SK-N-SH (cell line): ENCODE measurements at places on chromosomes 3 and 15.

DNA sequence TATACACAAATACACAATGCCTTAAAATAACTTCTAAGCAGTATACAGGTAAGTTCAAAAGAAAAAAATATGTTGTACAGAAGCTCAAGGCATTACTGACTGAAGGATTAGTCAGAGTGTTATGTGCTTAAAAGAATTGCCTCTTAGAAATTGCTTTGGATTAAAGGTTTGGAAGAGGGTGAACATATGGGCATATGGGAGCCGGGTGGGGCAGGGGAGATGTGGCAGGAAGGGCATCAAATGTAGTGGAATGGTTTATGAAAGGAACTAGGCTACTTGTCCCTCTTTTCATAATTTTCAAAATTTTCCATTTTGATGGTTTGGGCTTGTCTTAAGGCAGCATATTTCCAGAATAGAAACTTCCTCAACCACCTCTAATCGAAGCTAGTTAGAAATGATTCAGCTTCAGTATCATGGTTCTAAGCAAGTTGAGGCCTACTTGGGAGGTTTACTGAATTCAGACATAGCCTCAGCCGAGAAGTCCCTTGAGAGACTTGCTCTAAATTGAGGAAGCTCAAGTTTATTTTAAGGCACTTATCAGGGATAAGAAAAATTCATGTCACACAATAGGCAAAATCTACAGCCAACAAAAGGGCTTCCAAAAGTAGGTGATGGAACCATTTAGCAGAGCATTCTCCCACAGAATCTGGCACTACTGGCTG, 10.1 kb upstream of the GOLGB1 start:
- no peak for DNase-seq

GRCh38 chr3:151562891-151563290, 102.0 kb upstream of the IGSF10 start:
- DNase-seq, result no peak

DNA sequence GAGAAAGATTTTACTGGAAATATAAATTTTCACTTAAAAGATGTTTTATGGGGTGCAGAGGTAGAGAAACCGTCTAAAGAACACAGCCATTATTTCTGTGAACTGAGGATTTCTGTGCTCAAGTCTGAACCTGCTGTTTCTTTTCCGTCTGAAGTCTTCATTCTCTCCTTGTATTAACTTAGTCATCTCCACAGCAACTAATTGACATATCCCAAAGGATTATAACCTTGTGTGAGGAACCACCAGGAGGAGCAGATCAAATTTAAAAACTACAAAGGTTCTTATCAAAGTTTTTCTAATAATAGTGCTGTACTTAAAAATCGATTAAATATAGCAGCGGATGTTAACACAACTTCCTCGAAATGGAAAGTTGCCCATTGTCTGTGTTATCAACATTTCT, 31.1 kb upstream of the ICE2 start:
- no peak for DNase-seq

DNA sequence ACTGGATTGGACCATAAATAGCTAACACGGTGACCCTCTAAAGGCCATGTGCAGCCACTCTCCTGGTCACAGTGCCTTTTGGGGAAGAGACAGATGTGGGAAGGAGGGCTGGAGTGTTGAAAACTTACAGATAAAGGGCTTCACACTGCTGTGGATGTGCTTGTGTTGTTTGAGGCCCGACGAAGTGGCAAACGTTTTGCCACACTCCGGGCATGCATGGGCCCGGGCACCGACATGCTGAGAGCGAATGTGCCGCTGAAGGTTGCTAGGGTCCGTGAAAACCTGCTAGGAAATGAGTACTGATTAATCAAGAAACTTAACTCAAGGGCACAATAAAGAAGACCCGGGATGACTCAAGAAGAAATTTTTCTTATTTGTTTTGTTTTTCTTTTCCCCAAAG, 542.6 kb downstream of the MECOM start:
- DNase-seq, result no peak

DNA sequence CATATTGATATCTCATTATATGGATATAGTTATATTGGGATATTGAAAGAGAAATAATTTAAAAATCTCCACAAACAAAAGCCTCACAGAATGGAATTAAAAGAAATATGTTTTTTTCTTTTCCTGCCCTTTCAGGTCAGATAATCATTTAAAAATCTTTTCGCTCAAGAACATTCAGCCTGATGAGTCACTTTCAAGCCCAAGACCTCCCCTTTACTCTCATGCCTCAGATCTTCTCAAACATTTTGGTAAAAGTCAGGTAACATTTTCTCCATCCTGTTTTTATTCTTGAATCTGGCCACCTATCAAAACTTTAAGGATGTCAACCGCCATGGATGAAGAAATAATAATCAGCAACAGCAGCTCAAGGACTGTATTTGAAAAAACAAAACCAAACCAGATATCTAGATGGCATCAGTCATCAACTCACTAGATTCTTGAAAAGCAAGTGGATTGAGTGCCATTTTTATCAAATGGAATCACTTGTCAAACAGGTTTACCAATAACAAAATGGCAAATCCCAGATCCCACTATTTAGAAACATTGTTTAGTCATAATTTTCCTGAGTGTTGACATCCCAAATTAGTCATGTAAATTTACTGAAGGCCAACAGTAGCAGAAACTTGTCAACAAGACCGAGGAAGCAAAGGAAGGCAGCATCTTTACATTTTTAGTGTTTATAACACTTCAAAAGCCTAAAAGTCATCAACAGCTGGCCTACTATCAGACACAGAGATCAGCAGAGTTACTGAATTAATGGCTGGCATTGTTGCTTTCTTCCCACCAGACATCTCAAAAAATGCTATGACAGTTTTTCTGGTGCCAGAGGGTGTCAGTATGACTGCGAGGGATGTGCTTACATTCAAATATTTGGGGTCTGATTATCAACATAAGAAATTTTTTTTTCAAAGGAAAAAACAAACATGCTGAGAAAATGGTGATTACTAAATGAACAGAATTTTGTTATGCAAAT, 444.7 kb downstream of the MAGI1 start:
- peak; percentile 12 for DNase-seq
